Brain pericyte (primary cell): ENCODE measurements at places on chromosomes 12 and 14.

DNA sequence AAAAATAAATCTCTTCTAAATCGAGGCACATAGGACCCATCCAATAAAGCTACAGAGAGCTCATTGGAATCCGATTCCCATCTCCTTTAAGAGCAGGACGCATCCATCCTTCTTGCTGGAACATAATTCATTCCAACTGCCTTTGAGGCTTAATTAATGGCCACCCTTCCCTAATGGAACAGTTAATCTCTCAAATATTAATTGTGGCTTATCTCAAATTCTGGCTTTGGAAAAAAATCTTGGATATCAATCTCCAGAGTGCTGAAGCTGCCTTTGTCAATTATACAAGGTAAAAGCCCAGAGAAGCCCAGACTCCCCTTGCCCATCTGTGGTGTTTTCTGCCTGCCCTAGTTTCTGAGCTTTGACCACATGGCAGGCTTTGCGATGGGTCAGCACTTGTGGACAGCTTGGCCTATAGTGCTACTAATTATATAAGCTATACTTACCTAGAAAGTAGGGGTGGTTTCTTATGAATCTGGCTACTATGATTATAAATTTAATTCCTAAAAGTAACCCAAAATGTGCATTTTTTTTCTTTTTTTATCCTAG is 246.3 kb downstream of the NUAK1 start:
- DNase-seq = no peak

DNA sequence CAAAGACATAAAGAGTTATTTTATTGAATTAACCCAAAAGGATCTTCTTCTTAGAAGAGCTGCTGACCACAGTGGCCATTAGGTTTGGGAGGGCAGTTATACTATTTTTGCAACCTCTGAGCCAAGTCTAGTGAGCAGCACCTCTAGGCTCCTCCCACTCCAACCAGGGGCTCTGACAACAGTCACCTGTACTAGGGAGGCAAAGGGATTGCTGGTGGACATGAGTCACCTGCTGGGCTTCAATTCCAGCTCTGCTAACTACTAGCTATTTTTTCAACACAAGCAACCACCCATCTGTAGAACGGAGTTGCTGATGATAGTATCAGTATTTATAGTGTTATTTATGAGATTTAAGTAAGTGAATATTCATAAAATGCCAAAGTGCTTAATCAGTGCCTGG is 166.0 kb downstream of the KLHL28 start:
- DNase-seq = no peak

DNA sequence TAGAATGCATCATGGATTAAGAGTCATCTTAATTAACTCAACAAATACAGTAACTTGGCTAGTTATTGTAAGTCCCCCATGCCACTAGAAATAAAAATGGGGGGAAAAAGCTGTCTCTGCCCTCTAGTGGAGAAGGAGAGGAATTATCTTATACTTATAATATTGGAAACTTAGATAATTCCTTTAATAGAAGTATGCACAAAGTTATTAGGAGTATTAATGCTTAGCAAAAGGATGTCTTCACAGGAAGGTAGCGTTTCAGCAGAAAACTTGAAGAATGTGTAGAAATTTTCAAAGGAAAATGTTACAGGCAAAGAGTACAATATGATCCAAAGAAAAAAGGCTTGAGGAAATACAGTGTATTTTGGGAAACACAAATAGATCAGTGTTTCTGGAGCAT is 19.8 kb downstream of the OR5AU1 start:
- no peak for DNase-seq

DNA sequence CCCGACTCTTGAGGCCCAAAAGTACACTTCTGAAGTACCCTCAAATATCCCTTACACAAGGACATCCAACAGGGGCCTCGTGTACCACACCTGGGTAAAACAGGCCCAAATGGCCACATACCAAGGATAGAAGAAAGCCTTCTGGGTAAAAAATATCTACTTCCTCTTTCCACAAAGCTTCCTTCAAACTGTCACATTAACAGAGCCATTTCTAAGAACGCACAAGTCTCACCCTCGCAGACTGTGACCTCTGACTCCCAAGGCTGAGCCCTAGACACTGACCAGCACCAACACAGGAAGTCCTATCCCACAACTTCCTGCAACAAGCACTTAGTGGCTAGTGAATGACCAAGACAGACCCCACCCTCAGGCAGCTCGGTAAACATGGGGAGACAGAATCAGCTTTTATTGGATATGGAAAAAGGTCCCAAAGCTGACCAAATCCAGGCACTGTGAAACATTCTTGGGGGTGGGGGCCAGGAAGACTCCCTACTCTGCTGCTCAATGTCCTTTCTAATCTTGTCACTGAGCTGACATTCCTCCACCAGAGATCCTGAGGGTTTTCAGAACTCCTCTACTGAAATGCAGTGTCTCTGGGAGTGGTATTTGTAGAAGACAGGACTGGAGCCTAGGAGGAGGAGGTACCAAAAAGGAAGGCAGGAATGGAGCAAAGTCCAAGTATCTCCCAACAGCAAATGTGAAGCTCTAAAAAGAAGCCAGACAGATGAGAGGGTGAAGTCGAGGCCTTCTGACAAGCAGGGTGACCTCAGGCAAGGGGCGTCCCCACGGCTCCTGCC is 15.9 kb downstream of the KCTD10 start:
- no peak for DNase-seq

- DNase-seq = no peak
These were observed 882.3 kb downstream of the LRFN5 start for GRCh38 chr14:42488965-42489364.

GRCh38 chr14:28895389-28895788 is 128.8 kb downstream of the FOXG1 start:
- no peak for DNase-seq

DNA sequence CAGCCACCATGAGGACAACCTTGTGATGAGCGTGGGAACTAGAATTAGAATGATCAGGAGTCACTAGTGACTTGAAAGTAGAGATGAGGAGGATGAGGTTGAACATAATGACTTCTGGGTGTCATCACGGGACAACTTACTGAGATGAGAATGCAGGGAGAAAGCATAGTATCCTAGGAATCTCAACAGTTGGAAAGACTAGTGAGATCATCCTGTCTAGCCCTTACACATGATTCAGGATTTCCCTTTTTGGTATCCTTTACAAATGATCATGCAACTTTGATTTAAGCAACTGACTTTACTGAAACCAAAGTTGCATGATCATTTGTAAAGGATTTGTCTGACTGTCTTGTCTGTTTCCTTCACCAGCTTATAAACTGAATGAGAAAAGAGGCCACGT is 51.8 kb upstream of the HIF1A start:
- DNase-seq = no peak

- DNase-seq = no peak
These were observed 214.1 kb upstream of the FLRT2 start for GRCh38 chr14:85315733-85316290.

DNA sequence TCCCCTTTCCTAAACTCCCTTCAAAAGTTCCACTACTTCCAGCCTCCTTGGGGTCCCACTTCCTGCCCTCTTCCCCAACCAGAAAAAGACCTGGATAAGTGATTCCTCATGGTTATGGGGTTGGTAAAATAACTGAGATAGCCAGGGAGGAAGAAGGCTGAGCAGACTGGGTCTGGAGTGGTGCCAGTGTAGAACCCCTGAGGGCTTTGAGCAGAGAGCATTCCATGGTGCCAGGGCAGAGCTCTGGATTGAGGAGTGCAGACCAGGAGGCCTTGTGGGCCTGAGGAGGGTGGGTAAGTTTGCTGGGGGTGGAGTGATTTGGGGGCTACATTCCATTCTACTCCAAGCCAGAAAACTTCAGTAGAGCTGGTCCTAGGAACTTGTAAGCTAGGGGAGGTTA is 9.5 kb upstream of the CISTR start:
- DNase-seq = no peak

DNA sequence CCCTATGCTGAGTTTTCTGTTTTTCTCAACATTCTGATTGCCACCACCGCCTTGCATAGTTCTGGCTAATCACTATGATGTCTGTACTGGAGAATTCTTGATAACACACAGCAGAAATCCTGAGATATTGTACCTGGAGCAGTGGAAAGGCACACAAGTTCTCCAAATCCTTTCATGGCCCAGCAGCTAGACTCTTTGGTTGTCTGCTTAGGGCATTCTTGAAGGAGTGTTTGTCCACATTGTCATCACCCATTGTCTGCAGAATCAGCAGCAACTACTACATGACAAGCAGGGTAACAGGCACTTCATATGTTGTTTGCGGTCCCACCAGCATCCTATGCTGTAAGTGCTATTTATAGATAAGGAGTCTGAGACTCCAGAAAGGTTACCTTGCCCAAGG is 128.9 kb downstream of the DAAM1 start:
- no peak for DNase-seq

- DNase-seq = no peak
These were observed 122.9 kb downstream of the PPHLN1 start for GRCh38 chr12:42448841-42449240.

- no peak for DNase-seq
These were observed 3.7 kb downstream of the CCNB1IP1 start for GRCh38 chr14:20329355-20329754.

DNA sequence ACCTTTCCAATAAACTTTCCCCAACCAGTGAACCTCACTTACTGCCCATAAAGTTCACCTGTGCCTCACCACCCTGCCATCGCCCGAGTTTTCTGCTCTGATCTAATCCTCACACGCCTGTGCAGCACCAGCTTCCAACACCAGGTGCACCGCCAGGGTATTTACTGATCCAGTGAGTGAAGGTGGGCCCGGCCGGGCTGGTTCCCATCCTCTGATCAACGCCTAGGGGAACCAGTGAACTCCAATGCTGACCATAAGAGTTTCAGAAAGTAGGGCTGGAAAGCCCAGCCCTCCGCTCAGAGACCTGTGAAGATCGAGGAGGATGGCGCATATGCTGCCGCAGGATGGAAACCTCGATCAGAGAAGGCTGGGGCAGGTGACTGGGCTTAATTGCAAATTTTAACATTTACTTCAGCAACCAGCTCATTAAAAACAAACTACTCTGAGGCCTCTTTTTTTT is 685 bp upstream of the MYL6B start:
- DNase-seq = no peak

GRCh38 chr14:61585598-61586543 is 109.4 kb upstream of the HIF1A start:
- no peak for DNase-seq

DNA sequence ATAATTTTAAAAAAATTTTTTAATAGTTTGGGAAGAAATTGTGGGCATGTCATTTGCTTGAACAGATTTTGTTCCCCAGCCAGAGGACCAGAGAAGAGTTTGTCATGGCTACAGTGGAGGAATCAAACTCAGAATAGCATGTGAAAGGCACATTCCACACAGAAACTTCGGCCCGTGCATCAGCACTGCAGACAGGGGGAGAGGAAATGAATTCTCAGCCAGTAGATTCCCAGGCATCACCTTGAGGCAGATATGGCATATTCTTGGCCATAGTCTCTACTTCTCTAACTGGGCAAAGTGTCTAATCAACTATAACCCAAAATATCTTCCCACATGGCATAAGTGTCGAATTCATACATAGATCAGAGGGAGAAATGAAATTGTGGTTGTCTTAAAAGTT is 153.3 kb downstream of the PRKCH start:
- DNase-seq = no peak

GRCh38 chr14:75752907-75753594 is 92.0 kb downstream of the TTLL5 start:
- DNase-seq = no peak

- DNase-seq = no peak
These were observed 79.6 kb downstream of the HMGA2 start for GRCh38 chr12:65903691-65904383.

DNA sequence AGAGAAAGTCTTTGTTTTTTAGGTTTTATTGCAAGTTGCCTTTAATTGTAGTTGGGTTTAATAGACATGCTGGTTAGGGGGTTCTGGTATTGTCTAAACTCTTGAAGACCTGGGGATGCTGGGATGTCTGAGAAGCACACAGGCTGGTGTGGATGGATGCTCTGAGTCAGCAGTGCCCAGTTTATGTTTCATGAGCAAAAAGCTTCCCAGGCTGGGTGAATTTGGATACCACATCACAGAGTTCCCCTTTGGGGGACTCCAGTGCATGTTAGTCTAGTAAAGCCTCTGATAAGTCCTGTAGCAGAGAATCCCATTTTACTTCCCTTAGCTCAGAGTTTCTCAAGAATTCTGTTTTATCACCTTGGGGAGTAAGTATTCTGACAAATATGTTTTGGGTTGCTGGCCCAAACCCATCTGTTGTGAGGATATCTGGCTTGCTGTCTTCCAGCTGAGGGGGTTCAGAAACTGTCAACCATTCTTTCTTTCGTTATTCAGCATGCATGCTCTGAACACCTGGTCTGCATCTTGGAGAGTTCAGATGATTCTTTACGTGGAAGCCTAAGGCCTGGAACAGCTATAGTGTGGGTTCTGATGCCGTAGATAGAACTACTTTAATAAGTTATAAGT is 509.1 kb downstream of the VRK1 start:
- DNase-seq = no peak

GRCh38 chr12:93526786-93527428 is 45.6 kb upstream of the SOCS2 start:
- DNase-seq = no peak

GRCh38 chr14:87829543-87829942 is 163.4 kb downstream of the GALC start:
- no peak for DNase-seq

DNA sequence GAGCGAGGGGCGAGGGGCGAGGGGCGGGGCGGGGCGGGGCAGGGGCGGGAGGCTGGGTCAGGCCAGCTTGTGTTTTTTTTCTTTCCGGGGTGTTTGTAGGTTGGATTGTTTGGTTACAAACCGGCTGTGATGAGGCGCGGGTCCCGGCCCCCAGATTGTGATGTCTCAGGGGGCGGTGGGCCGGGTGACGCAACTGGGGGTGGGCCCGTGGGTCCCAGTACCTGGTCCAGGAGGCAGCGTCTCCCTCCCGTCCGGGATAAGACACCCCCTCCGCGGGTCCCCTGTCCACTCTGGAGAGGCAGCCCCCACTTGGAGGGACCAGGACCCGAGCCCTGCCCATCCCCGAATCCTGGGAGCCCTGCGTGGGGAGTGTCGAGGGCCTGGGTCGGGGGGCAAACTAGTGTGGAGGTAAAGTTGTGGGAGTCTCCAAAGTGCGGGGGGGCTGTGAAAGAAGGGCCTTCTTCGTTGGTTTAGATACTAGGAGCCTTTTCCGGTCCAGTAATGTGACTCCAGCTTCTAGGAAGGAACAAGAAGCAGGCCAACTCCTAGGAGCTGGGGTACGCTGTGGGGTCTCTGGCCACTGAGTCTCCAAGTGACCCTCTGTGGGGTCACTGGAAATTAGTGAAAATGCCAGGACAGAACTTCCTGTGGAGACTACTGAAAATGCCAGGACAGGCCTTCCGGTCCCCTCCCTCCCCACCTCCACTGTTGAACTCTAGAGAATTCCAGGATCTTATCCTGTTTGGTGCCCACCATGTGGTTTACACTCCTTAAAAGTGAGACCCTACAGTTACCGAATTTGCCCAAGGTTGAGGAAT is 579 bp upstream of the CLMN start:
- DNase-seq = no peak

DNA sequence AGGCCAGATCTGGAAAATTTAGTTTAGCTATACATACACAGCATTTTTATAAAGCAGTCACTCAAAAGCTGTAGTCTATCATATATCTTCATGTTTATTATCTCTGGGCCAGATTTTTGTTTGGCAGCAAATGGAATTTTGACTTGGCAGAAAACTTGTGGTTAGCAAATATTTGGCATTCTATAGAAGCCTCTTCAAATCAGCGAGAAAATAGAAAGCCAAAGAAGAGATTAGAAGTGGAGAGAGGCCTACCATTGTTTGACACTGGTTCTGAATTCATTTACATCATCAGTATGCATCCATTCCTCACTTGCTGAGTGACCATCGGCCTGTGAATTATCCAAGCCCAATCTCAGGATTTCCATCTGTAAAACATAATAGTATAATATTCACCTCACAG is 1077.6 kb downstream of the GALC start:
- DNase-seq = no peak

GRCh38 chr14:75987201-75987970 is 1.8 kb downstream of the IFT43 start:
- DNase-seq = no peak
